ENCODE measurements at places on chromosomes 1 and 21.
A peak's percentile ranks its signal among the peaks of the same experiment; 100 is the strongest.

GRCh38 chr1:41704196-41704595, 214.5 kb downstream of the HIVEP3 start:
- DNase-seq = no peak

DNA sequence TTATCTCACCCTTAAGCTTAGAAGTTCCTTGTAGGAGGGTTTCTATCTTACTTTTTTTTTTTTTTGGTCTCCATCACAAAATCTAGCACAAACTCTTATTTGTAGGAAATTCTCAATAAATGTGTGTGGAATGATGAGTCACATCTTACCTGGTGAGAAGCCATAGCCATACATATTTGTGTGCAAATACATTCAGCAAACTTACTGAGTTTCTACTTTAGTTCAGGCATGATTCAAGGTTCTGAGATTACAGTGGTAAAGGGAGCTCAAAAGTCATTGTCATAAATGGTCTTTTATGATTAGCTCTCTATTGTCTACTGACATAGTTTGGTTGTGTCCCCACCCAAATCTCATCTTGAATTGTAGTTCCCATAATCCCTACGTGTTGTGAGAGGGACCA, 193.1 kb upstream of the UBE2U start:
- no peak for DNase-seq

DNA sequence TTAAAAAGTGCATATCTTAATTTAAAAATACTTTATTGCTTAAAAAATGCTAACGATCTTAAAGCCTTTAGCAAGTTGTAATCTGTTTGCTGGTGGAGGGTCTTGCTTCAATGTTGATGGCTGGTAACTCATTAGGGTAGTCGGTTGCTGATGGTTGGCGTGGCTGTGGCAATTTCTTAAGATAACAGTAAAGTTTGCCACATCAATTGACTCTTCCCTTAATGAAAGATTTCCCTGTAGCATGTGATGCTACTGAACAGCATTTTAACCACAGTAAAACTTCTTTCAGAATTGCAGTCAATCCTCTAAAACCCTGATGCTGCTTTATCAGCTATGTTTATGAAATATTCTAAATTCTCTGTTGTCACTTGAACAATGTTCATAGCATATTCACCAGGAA, 6.8 kb upstream of the SAMD13 start:
- DNase-seq = no peak

- DNase-seq = no peak
Observed at GRCh38 chr1:246450611-246451251, 56.3 kb downstream of the SMYD3 start.

- peak; percentile 57 for DNase-seq
Observed at GRCh38 chr1:61287734-61288133, 205.4 kb downstream of the NFIA start.

- no peak for DNase-seq
Observed at GRCh38 chr1:248183996-248184395, 9.4 kb downstream of the OR2M2 start.

DNA sequence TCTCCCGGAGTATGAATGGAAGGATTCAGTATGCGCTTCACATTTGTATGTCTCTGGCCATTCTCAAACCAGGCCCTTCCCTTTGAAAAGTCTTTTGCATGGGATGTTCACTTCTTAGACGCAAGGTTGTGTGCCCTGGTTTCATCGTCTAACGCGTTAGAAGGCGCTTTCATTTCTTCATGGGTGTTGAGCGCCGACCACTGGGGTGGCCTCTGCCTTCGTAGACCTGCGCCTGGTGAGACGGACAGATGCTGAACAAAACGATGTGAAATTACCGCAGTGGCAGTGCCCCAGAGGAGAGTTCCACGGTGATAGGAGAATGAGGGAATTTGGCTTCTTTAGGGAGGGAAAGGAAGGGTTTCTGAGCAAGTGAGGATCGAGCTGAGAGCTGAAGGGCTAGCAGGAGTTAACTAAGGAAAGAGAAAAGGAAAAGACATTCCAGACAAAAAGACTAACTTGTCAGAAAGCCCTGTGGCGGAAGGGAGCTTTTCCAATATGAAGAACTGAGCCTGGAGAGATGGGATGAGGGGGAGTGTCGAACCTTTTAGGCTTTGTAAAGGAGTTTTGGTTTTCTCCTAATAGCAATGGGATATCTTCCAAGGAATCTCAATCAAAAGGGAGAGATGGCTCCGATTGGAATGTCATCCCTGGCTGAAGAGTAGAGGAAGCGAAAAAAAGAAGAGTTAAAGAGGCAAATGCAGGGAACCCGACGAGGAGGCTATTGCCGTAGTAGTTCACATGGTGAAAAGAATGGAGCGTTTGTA, 951 bp downstream of the GGPS1 start:
- no peak for DNase-seq

DNA sequence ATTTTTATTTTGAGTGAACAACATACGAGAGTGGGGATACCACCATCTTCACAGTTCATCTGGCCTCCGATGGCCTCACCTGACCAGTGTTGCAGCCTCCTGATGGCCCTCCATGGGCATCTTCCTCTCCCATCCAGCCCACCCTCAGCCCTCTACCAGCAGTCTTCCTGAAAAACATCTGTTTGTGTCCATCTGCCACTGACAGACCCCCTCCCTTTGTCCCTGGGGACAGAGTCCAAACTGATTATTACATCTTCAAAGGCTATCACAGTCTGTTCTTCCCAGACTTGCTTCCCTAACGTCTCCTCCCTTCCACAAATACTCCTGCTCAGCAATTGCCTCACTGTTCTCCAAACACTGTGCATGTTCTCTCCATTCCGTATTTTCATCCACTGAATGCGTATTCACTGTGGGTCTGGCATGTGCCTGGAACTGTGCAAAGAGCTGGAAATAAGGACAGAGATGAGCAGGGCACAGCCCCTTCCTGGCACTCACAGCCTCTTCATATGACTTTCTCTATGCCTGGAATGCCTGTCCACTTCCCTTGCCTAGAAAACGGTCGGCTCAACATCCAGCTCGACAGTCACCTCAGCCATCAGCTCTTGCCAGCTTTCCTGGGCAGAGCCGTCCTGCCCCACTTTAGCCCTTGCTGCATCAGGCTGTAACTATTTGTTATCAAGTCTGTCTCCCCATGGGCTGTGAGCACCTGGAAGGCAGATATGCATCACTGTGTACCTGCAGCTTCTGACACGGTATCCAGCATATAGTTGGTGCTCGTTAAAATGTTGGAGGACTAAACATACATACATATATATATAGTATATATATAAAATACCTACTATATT, 8.3 kb upstream of the ATF3 start:
- DNase-seq = no peak

GRCh38 chr1:157653494-157653873, 47.1 kb downstream of the FCRL3 start:
- DNase-seq = no peak

GRCh38 chr1:232904566-232904965, 45.8 kb upstream of the NTPCR start:
- DNase-seq = peak; percentile 19

DNA sequence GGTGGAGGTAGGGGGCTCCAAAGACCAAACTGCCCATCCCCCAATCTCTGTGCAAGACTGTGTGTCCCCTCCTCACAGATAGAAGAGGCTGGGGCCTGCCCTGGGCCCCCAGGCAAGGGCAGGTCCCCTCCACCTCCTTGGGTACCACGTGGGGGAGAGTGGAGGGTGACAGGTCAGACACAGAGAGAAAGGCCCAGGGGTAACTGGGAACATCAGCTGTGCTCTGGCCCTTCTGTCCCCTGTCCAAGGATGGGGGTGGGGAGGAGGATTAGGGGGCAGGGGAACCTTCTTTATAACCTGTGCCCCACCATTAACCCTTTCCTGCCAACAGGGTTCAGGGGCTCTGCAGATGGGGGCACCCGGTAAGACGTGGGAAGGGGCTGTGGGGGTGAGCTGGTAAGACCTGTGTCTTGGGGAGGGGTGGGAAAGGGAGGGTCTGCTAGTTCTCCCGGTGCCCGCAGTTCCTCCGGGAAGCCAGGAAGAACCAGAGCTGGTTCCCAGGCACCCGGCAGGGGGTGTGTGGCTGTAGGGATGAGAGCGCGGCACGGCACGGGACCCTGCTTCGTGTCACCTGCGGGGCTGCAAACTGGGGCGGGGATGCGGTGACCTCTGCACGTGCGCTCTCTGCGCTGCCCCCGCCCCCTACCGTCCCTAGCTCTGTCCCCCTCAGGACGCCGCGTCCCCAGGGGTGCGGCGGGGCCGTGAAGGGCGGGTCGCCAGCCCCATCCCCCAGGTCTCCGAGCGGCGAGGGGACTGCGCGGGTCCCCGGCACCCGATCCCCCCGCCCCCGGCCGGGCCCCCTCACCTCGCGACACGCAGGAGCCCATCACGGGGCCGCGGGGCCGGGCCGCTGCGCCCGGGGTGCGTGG, 601 bp downstream of the FAM131C start:
- no peak for DNase-seq

GRCh38 chr1:116516631-116517030, 54.2 kb downstream of the CD58 start:
- DNase-seq = no peak

DNA sequence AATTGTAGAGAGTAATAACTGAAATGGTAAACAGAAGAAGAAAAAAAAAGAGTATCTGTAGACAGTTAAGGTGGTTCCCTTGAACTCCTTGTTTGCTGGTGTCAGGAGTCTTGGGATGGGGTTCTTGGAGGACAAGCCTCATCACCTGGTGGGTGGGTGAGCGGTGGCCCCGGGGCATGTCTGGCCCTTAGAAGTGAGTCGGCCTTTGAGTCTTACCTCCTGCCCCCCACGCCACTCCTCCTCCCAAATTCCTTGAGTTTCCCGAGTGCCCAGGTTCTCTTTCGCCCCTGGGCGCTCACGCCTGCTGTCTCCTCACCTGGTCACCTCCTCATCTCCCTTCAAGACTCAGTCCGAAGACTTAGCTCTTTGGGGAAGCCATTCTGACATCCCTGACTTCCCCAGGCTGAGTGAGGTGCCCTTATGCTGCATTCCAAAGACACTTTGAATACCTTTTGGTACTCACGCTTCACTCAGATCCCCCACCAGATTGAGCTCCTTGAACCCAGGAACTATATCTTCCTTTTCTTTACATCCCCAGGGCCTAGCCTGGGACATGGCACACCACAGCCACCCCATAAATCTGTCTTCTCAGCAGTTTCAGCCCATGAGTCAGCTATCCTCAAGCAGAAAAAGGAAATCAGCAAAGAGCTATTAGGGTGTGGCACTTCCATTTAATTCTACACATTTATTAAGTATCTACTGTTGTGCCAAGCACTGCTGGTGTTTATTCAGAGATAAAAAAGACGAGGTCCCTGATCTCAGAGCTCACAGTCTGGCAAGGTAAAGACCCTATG, 13.5 kb upstream of the IKBKE start:
- no peak for DNase-seq

DNA sequence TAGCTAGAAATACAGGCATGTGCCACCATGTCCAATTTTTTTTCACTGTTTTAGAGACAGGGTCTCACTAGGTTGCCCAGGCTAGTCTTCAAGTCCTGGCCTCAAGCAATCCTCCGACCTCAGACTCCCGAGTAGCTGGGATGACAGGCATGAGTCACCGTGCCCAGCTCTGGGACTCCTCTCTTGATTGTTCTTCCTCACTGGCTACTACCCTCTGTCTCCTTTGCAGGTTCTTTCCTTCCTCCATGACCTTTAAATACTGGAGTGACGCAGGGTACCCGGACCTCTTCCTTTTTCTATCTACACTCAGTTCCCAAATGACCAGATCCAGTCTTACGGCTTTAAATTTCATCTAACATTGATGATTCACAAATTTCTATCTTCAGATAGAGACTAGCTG, 34.9 kb downstream of the ASH1L start:
- no peak for DNase-seq

DNA sequence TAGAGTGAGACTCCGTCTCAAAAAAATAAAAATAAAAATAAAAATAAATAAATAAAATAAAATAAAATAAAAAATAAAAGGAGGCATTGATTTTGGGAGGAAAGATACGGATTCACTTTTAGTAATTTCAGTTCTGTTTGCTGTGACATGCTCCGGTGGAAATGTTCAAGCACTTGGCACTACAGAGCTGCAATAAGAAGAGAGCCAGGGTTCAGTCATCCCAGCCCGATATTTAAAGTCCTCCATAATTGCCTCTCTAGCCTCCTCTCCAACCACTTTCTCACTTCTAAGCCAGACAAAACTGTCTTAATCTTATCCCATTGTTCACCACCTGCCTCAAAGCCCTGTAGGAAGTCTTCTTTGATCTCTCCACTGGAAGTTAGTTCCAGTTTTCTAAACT, 55.0 kb upstream of the MACF1 start:
- no peak for DNase-seq

GRCh38 chr1:45518910-45519309, 2.8 kb downstream of the PRDX1 start:
- no peak for DNase-seq

DNA sequence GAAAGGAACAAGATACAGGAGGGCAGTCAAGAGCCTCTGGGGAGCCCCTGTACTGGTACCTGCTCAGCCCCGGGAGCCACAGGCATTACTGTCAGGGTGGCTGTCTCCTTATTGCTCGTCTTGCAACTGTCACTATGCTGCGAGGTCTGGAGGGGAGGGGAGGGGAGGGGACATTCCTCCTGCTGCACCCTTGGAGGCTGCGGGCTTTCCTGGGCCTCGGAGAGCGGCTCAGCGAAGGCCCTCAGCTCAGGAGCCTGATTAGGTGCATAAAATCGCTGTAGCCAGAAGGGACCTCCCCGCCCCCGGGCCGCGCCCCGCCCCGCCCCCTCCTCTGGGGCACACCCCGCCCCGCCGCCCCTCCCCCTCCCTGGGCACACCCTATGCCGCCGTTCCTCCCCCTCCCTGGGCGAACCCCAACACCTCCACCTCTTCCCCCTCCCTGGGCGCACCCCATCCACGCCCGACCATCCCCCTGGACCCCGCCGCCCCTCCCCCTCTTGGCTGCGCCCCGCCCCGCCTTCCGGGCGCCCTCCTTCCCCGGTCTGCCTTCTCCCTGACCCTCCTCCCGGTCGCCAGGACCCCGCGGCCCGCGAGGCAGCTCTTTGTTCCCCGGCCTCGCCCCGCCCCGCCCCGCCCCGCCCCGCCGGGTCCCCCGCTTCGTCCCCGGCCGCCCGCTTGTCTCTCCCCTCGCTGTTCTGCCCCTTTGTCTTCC, 35.5 kb downstream of the CACHD1 start:
- DNase-seq = no peak

- DNase-seq = no peak
Observed at GRCh38 chr1:153976819-153977249, 640 bp downstream of the JTB start.

GRCh38 chr1:173190101-173190936, 16.8 kb downstream of the TNFSF4 start:
- DNase-seq = no peak

- DNase-seq = no peak
Observed at GRCh38 chr21:39863111-39863510, 4.1 kb upstream of the PCP4 start.

DNA sequence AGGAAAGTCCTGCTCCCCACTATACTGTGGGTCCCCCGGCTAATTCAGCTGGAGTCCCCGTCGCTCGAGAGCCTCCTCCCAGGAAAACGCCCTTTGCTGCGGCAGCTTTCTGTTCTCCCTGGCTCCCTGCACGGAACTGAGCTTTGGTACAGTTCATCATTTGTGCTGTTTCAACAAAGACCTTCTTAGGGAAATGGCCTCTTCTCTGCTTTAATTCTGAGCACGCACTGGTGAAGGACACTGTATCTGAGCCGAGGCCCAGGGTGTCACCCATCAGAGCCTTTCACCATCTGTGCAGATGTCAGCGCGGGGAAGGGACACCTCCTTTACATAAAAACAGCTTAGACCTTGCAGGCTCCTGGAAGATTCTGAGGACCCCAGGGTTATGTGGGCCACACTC, 13.5 kb upstream of the PEX10 start:
- DNase-seq = no peak
